ENCODE measurements at places on chromosomes 3 and 15. TPM values are rescaled to one million over a fixed set of nuclear protein-coding genes. Genes with fewer than 3 reads are reported as not detected.

The IMPDH2 gene
- polyA plus RNA-seq: 45.7 TPM

The SCAMP5 gene
- polyA plus RNA-seq: 48.3 TPM

The OR5K2 gene
- not detected for polyA plus RNA-seq

The ABHD6 gene
- 40.2 TPM for polyA plus RNA-seq

The PRRT3 gene
- polyA plus RNA-seq: 5.1 TPM

The ARHGAP31 gene
- polyA plus RNA-seq: 1.6 TPM

The IL20RB gene
- polyA plus RNA-seq: not detected

The CLRN1 gene
- polyA plus RNA-seq: not detected

The GOLGA8M gene
- not detected for polyA plus RNA-seq
